ENCODE measurements at places on chromosomes 16 and 17.

DNA sequence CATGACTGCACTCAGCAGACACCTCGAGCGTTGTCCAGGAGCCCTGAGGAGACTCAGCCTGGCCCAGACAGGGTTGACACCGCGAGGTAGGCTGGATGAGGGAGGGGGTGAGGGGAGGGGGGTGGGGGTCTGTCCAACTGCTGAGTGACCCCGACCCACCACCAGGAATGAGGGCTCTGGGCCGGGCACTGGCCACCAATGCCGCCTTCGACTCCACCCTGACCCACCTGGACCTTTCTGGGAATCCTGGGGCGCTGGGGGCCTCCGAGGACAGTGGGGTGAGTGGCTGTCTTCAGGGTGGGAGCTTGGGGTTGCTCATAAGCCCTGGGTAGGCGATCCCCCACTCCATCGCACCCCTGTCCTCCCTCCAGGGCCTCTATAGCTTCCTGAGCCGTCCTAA is 2.7 kb downstream of the CARMIL2 start:
- no peak for DNase-seq

DNA sequence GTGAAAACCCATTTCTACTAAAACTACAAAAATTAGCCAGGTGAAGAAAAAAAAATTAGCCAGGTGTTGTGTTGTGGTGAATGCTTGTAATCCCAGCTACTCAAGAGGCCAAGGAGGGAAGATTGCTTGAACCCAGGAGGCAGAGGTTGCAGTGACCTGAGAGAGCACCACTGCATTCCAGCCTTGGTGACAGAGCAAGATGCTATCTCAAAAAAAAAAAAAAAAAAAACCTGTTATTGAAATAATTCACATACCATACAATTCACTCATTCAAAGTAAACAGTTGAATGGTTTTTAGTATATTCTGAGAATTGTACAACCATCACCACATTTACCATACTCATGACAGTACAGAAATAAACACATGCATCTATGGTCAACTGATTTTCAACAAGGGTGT is 31.0 kb downstream of the ZNRF1 start:
- DNase-seq, result no peak

GRCh38 chr17:75712446-75712845 is 8.8 kb upstream of the ITGB4 start:
- DNase-seq, result no peak

DNA sequence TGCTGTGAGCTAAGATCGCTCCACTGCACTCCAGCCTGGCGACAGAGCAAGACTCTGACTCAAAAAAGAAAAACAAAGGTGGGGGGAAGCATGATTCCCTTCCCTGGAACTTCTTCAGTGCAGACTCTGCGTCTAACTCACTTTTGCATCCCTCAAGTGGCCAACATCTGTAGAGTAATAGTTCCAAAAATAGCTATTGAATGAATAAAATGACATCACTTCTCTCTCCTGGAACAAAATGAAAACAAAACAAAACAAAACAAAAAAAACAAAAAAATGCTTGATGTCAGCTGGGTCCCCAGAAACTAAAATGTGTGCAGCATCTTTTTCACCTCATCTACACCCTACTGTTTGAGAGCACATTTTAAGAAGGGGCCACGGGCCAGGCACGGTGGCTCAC is 197.7 kb upstream of the NOG start:
- no peak for DNase-seq

DNA sequence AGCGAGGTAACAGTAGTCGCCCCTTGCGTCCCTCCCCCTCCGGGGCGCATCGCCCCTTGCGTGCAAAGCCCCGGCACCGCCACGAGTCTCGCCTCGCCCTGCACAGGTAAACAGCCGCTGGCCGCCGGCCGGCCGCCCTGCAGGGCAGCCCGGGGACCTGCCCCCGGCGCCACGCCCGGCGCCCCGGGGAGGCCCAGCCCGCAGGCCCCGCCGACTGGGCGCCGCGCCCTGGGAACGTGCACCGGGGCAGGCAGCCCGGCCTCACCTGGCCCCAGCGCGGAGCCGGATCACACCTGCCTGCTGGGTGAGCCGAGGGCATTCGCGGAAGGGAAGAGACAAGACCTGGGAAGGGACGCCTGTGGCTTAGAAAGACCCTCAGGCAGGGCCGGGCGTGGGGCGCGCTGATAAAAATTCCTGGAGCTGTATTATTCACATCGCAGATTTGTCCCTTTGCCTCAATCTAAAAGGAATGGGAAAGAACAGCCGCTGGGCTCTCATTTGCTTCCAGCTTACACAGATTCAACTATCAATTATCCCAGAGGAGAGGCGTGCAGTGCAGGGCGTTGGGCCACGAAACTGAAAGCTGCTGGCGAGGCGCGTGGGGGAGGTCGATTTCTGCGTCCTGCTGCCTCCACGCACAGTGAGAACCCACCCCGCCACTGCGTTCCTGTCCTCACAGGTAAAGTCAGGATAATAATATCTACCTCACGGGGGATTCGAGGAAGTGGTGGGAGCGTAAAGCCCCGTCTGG is 451.9 kb downstream of the SLC39A11 start:
- DNase-seq, result no peak

DNA sequence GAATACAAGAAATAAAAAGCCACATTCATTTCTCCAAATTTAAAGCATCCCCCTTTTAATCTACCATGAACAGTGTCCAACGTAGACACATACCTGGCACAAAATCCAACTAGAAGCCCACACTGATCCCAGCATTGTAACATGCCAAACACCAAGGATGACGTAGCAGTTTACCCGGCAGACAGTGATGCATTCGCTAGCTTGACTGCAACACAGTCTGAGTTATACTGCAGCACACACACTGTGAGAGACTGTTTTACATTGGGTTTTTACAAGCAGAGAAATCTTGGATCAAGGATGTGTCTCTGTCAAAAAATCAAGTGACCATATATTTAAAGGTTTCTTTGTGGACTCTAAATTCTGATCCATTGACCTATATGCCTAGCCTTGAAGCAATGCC is 74.5 kb upstream of the C17orf78 start:
- DNase-seq, result no peak

DNA sequence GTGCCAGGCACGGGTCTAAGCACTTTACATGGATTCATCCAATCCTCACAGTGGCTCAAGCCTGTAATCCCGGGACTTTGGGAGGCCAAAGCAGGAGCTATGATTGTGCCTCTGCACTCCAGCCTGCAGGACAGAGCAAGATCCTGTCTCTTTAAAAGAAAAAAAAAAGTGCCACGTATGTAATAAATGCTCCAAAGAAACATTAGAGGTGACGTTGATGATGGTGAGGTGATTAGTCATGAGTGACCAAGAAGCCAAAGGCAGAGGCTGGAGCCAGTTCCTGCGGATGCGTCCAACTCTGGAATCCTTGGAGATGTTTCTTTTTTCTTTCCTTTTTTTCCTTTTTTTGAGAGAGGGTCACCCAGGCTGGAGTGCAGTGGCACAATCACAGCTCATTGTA is 59.4 kb upstream of the SIAH1 start:
- no peak for DNase-seq

GRCh38 chr16:66274335-66275110 is 92.0 kb upstream of the CDH5 start:
- DNase-seq, result peak; percentile 68

- DNase-seq, result no peak
Measured at GRCh38 chr16:84593825-84594724, 23.8 kb downstream of the COTL1 start.
